ENCODE measurements at places on chromosomes 13 and 19.

DNA sequence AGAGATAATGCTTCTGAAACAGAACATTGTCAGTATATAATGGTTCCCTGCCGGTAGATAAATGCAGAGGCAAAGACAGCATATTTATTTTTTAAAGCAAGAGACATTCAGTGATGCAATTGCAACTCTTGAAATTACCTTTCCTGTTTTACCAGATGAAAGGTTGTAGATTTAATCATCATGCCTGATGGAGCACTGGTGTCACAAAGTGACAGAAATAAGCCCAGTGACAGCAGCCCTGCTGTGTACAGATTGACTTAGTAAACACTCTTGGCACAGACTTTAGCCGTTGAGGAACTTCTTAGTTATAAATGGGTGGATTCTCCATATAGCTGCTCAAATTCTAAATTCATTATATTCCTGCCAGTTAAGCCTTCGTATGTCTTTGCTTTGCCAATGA lies 172.5 kb downstream of the ITGBL1 start:
- DNase-seq: no peak

DNA sequence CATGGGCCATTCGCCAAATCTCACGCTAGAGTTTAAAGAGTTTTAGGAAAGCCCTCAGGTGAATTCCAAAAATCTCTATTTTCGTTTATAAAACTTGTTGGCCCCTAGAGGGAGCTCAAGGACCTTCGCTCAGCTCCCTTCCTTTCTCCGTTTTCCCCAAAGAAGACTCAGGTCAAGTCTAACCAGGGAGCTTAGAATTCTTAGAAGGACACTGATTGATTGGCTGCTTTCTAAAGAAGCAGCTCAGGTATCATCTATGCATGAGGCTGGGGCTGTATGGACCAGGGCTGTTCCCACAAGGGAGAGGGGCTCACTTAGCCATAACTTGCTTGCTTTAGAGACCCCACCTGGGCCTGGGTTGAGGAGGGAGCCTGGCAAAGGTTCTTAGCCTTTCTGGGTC lies 20.5 kb downstream of the DZIP1 start:
- no peak for DNase-seq

DNA sequence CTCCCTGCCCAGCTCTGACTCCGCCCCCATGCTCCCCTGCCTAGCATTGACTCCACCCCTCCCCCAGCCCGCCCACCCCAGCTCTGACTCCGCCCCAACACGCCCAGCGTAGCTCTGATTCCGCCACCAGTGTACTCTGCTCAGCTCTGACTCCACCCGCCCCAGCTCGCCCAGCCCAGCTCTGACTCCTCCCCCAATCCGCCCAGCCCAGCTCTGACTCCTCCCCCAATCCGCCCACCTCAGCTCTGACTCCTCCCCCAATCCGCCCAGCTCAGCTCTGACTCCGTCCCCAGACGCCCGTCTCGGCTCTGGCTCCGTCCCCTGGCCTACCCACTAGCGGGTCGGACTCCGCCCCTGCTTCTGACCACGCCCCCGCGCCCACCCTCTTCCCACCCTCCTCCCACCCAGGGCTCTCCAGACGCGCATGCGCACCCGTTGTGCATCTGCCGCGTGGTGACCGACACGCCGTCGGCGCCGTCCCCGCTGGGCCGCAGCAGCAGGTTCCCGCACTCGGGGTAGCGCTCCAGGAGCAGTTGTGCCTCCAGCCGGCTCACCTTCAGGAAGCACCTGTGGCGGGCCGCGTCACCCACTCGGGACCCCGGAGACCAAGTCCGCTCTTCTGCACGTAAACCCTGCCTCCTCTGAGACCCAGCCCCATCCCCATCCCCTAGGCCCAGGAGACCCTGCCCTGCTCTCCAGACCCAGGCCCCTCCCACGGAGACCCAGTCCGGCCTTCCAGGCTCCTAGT lies 10.2 kb downstream of the STAP2 start:
- peak; percentile 100 for DNase-seq

DNA sequence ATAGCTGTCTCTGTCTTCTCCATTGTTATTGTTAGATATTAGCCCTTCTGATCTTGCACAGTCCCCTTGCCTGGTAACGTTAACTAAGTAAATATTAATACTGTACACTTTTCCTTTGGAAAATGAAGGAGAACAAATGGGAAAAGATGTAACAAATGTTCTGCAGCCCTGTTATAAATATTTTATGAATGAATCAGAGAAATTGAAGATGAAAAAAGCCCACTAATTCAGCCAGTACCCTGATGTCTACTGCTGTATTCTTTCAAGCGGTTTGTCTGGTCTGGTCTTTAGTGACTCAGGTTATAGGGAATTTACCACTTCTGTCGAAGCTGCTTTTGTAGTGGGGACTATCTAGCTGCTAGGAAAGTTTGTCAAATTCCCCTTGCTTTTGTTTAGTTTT lies 121.0 kb downstream of the COG6 start:
- no peak for DNase-seq

DNA sequence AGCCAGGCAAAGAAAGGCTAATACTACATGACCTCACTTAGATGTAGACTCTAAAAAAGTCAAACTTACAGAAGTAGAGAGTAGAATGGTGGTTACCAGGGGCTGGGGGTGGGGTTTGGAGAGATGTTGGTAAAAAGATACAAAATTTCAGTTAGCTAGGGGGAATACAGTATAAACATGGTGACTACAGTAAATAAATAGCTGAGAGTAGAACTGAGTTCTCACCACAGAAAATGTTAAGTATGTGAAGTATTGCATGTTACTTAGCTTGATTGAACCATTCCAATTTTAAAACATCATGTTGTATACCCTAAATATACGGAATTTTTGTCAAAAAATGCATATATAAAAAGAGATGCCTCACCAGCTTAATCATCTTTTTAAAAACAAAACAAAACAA lies 67.5 kb upstream of the DOCK9 start:
- no peak for DNase-seq

GRCh38 chr13:95192998-95193397 lies 108.3 kb downstream of the ABCC4 start:
- DNase-seq: no peak

GRCh38 chr13:35763782-35764123 lies 287.3 kb upstream of the MAB21L1 start:
- DNase-seq: no peak
